ENCODE measurements at places on chromosomes 6 and 20. TPM values are rescaled to one million over a fixed set of nuclear protein-coding genes. Genes with fewer than 3 reads are reported as not detected.

Gene STX16
- 58.1 TPM for total RNA-seq

Gene EPM2A
- total RNA-seq = 28.3 TPM

Gene SMLR1
- not detected for total RNA-seq

Gene NOX3
- not detected for total RNA-seq

Gene TFAP2B
- total RNA-seq = not detected

Gene RBCK1
- total RNA-seq = 81.3 TPM

Gene EEF1A2
- total RNA-seq = 1,067 TPM

Gene SRSF12
- total RNA-seq = 5.1 TPM

Gene PAX1
- not detected for total RNA-seq

Gene CRIP3
- 5.2 TPM for total RNA-seq

Gene RSPH9
- 2.9 TPM for total RNA-seq

Gene ACSS1
- total RNA-seq = not detected

Gene BTNL2
- total RNA-seq = not detected

Gene TTLL9
- not detected for total RNA-seq

Gene UCKL1
- 40.2 TPM for total RNA-seq

Gene TRIM15
- not detected for total RNA-seq

Gene PTCRA
- total RNA-seq = not detected

Gene PPT2
- total RNA-seq = 147 TPM

Gene CALHM6
- not detected for total RNA-seq

Gene MEP1A
- total RNA-seq = not detected

Gene STX11
- total RNA-seq = 0.98 TPM

Gene PNPLA1
- not detected for total RNA-seq

Gene ULBP1
- 0.04 TPM for total RNA-seq

Gene WFDC12
- not detected for total RNA-seq

Gene SLC32A1
- total RNA-seq = not detected

Gene TMEM217
- 1.3 TPM for total RNA-seq

Gene ZNF217
- total RNA-seq = 16.7 TPM

Gene PHACTR3
- total RNA-seq = 0.14 TPM

Gene ARHGAP18
- 0.67 TPM for total RNA-seq

Gene KIFC1
- total RNA-seq = 69.2 TPM

Gene FAM83C
- 0.49 TPM for total RNA-seq

Gene TTK
- total RNA-seq = 45.2 TPM

Gene POM121L2
- 0.18 TPM for total RNA-seq

Gene SIRPD
- not detected for total RNA-seq

Gene MGME1
- 15.9 TPM for total RNA-seq

Gene GGTLC1
- total RNA-seq = not detected

Gene OPRL1
- total RNA-seq = 9.6 TPM

Gene RBPJL
- total RNA-seq = not detected

Gene SLC17A1
- not detected for total RNA-seq

Gene VIP
- not detected for total RNA-seq

Gene ERVFRD-1
- not detected for total RNA-seq

Gene TCF21
- 3.7 TPM for total RNA-seq

Gene MUC21
- not detected for total RNA-seq

Gene MUCL3
- total RNA-seq = not detected

Gene NUDT3
- 29.1 TPM for total RNA-seq

Gene CENPW
- total RNA-seq = 8.5 TPM

Gene C6orf58
- total RNA-seq = not detected

Gene TEAD3
- 98.6 TPM for total RNA-seq

Gene SPTLC3
- 2.2 TPM for total RNA-seq

Gene PBX2
- 124 TPM for total RNA-seq

Gene BMP6
- total RNA-seq = not detected

Gene CPXM1
- 129 TPM for total RNA-seq

Gene ANKRD6
- 21.5 TPM for total RNA-seq

Gene TBPL1
- 11.5 TPM for total RNA-seq

Gene SEC63
- 9.6 TPM for total RNA-seq

Gene ENPP4
- 7.5 TPM for total RNA-seq

Gene FRK
- total RNA-seq = 0.60 TPM
